ENCODE measurements at places on chromosomes 2 and 18. TPM values are rescaled to one million over a fixed set of nuclear protein-coding genes. Genes with fewer than 3 reads are reported as not detected.

DNA sequence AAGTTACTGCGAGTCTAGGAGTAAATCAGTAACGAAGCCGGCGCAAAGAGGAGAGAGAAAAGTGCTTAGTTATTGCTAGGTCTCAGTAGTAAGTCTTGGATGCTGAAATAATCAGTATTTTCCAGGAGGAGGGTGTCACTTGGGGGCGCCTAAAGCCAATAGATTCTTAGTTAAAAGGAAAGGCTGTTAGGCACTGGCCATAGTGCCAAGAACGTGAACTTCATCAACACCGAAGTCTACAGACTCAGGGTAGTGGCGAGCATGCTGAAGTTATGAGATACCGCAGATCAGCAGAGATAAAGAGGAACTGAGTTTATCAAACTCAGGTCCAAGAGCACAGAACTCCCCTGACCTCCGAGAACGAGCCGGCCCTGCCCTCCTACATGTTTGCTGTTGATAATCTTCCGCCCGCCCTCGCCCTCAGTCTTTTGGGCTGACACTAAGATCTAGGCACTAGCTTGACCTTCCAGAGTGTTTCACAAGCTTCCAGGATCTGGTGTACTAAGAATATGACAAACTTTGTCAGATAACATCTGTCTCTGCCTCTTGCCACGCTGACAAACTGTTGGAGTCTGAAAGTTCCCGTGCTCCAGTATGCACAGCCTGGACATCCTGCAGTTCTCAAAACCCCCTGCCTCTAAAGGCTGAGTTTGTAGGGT lies 49.2 kb downstream of the CYB5A start:
- no peak for DNase-seq

GRCh38 chr2:237791977-237792727 lies 6.4 kb upstream of the RBM44 start:
- DNase-seq = no peak

GRCh38 chr2:110708455-110708854 lies 23.9 kb upstream of the ACOXL start:
- DNase-seq = no peak

- DNase-seq = no peak
Observed at GRCh38 chr2:173019755-173020154, 55.9 kb upstream of the MAP3K20 start.

DNA sequence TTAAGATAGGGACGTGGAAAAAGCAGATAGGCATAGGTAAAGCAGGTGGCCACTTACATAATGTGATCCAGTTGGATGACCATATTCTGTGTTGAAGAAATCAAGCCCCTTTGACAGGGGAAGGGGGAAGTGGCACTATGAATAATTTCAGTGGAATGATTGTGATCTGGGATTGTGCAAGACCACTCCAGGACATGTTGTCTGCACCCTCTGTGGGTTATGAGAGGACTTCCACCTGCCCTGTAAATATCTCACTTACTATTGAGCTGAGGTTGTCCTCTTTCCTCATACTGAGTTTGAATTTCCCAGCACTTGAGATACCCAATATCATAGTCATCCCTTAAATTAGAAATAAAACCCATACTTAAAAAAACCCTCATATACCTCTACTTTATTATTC lies 220.7 kb downstream of the IRS1 start:
- peak; percentile 81 for DNase-seq

Gene KATNAL2
- 4.3 TPM for total RNA-seq

Gene ZCCHC2
- total RNA-seq = 3.8 TPM

All from RPMI7951 (cell line).